Suprapubic skin (tissue), 4 donors: ENCODE measurements at places on chromosomes 3 and 15.

GRCh38 chr15:32651229-32651837, 9.8 kb downstream of the SCG5 start:
- DNase-seq = no peak

DNA sequence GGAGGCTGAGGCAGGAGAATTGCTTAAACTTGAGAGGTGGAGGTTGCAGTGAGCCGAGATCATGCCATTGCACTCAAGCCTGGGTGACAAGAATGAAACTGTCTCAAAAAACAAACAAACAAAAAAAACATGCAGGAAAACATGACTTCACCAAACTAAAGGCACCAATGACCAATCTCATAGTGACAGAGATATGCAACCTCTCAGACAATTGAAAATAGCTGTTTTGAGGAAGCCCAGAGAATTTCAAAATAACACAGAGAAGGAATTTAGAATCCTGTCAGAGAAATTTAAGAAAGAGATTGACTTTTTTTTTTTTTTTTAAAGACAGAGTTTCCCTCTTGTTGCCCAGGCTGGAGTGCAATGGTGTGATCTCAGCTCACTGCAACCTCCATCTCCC, 26.1 kb downstream of the NCBP2 start:
- no peak for DNase-seq

DNA sequence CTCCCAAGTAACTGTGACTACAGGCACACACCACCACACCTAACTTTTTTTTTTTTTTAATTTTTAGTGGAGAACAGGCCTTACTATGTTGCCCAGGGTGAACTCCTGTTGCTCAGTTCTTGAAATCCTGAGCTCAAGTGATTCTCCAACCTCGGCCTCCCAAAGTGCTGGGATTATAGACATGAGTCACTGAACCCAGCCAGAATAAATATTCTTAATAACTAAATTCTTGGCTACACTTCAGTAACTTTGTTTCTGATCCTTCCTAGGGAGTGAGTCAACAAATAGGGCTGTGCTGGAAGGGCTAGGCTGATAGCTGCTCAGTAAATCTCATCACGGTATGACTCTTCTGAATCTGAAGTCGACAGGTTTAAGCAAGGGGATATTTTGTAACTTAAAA, 56.6 kb downstream of the P3H2 start:
- DNase-seq = no peak

GRCh38 chr3:9776896-9777693, 7.3 kb upstream of the CAMK1 start:
- no peak for DNase-seq
